ENCODE measurements at places on chromosomes 5 and 9.

DNA sequence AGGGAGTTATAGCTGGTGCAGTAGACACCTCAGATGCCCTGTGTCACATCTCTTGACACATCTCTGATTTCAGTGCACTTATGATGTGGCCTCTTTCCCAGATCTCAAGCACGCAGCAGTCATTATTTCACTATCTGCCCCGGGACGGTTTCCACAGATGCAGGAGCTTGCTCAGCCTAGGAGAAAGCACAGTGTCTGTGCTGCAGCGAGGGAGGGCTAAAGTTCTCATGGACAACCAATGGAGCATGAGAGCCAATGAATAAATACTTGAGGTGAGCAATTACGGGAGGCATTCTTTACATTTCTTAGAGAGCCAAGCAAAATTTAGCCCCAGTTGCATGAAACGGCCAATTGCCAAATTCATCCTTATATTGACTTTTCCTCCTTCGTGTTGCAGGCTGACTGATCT, 7.4 kb upstream of the MOB3B start:
- no peak overlapping the region for H3K27ac ChIP-seq
- no peak for DNase-seq
- no peaks in the 10 kb centered on the region for H3K27me3 ChIP-seq

- peaks cover 35% of the 10 kb centered on the region for H3K4me1 ChIP-seq
- H3K4me3 ChIP-seq = no peak overlapping the region
- DNase-seq = no peak
- H3K27me3 ChIP-seq = no peaks in the 10 kb centered on the region
- no peaks in the 10 kb centered on the region for H3K36me3 ChIP-seq
These were observed 6.3 kb downstream of the PDE6A start for GRCh38 chr5:149938279-149938678.

DNA sequence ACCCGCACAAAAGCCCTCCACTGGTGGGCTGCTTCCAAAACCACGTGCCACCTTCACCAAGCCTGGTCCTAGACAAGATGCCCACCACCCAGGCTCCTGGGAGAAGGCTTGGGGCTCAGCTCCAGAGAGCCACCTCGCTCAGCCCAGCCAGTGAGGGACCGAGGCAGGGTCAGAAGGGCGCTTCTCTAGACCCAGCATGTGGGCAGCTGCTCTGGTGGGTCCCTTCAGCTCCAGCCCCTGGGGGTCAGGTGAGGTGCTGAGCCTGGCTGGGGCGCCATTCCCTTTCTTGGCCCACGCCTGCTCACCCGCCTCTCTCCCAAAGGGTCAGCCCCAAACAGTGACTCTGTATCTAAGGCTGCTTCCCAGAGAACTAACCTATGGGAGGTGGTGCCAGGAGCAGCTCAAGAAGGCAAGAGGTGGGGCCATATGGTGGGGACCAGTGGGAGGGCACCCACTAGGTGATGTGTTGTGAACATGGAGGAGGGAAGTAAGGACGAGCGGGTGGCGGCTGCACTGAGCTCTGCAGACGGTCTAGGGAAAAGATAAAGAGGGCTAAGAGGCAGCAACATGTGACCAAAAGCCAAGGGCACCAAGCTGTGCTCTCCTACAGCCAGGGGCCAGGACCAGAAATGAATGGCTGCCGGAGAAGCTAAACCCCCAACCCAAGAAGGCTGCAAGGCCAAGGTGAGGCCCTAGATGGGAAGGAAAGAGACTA, 79.3 kb downstream of the CAMSAP1 start:
- DNase-seq = peak; percentile 21
- H3K4me1 ChIP-seq = no peaks in the 10 kb centered on the region

GRCh38 chr5:15502208-15502607, 2.2 kb downstream of the FBXL7 start:
- peak overlapping the region; percentile 85 for H3K27ac ChIP-seq
- H3K4me3 ChIP-seq = peak overlapping the region; percentile 84
- H3K4me1 ChIP-seq = peaks cover 21% of the 10 kb centered on the region
- no peaks in the 10 kb centered on the region for H3K36me3 ChIP-seq
- peaks cover 3% of the 10 kb centered on the region for H3K27me3 ChIP-seq

DNA sequence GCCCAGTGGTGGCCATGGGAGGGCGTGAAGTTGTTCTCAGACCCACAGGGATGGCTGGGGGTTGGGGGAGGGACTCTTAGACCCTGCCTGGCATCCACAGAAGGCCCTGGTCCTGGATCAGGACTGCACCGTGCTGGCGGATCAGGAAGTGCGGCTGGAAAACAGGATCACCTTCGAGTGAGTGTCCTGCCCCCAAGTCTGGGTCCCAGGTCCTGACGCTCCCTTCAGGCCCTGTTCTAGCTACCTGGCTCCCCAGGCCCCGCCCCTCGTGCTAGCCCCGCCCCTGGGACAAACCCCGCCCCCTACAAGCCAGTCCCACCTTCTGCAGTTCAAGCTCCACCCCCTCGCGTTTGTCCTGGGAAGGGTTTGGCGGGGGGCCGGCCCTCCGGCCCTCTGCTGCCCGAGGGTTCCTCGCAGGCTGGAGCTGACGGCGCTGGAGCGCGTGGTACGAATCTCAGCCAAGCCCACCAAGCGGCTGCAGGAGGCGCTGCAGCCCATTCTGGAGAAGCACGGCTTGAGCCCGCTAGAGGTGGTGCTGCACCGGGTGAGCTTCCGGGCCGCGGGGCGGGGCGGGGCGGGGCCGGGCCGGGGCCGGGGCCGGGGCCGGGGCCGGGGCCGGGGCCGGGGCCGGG, 12.9 kb downstream of the RGS14 start:
- DNase-seq = peak; percentile 99
- peaks cover 6% of the 10 kb centered on the region for H3K27me3 ChIP-seq
- H3K36me3 ChIP-seq = no peaks in the 10 kb centered on the region
- H3K4me1 ChIP-seq = peaks cover 7% of the 10 kb centered on the region
- peak overlapping the region; percentile 73 for H3K4me3 ChIP-seq

DNA sequence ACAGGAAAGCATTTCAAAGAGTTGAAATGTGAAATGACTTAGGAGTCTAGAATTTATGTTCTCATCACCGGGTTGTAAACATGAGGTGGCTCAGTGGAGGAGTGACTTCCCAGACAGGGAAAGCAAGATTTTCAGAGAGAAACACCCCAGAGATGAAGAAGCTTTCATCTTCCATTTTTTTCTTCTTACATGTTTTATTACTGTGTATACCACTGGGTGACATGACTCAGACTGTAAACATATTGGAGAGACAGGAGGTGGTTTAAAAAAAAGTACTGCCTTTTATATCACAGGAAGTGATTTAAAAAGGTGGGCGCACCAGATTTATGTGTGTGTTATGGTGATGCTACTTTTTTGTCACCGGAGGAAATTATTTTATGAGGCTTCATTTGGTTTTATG, 209.1 kb upstream of the TUT7 start:
- H3K27ac ChIP-seq = no peak overlapping the region
- peaks cover 7% of the 10 kb centered on the region for H3K4me1 ChIP-seq
- DNase-seq = no peak
- no peaks in the 10 kb centered on the region for H3K36me3 ChIP-seq
- no peak overlapping the region for H3K4me3 ChIP-seq

- H3K4me3 ChIP-seq = no peak overlapping the region
- H3K27ac ChIP-seq = no peak overlapping the region
- no peak for DNase-seq
- peaks cover 30% of the 10 kb centered on the region for H3K4me1 ChIP-seq
- H3K36me3 ChIP-seq = no peaks in the 10 kb centered on the region
These were observed 50.8 kb downstream of the ADAMTS12 start for GRCh38 chr5:33840927-33841547.

- peaks cover 6% of the 10 kb centered on the region for H3K27me3 ChIP-seq
- no peak for DNase-seq
- no peak overlapping the region for H3K27ac ChIP-seq
These were observed 27.3 kb downstream of the NME5 start for GRCh38 chr5:138111937-138112336.

DNA sequence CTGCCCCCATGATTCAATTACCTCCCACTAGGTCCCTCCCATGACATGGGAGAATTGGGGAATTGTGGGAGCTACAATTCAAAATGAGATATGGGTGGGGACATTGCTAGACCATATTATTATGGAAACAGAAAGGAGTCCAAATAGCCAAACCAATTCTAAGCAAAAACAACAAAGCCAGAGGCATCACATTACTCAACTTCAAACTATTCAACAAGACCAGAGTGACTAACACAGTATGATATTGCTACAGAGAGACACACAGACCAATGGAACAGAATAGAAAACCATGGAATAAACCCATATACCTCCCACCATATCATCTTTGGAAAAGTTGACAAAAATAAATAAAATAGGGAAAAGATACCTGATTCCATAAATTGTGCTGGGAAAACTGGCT, 710.5 kb upstream of the CDH9 start:
- H3K27me3 ChIP-seq = no peaks in the 10 kb centered on the region
- no peaks in the 10 kb centered on the region for H3K4me1 ChIP-seq
- no peak overlapping the region for H3K27ac ChIP-seq
- H3K4me3 ChIP-seq = no peak overlapping the region
- no peak for DNase-seq
- no peaks in the 10 kb centered on the region for H3K36me3 ChIP-seq

- H3K27me3 ChIP-seq = no peaks in the 10 kb centered on the region
- DNase-seq = no peak
- no peak overlapping the region for H3K4me3 ChIP-seq
- H3K36me3 ChIP-seq = no peaks in the 10 kb centered on the region
These were observed 252.1 kb downstream of the CRB2 start for GRCh38 chr9:123608104-123608503.

- H3K36me3 ChIP-seq = peaks cover 10% of the 10 kb centered on the region
- H3K27me3 ChIP-seq = no peaks in the 10 kb centered on the region
These were observed 34.0 kb downstream of the ADAM19 start for GRCh38 chr5:157541447-157542118.

- peak; percentile 67 for DNase-seq
- no peaks in the 10 kb centered on the region for H3K4me1 ChIP-seq
- H3K27me3 ChIP-seq = no peaks in the 10 kb centered on the region
- no peak overlapping the region for H3K4me3 ChIP-seq
- no peaks in the 10 kb centered on the region for H3K36me3 ChIP-seq
- no peak overlapping the region for H3K27ac ChIP-seq
These were observed 430.9 kb downstream of the DMAC1 start for GRCh38 chr9:7368410-7369292.

DNA sequence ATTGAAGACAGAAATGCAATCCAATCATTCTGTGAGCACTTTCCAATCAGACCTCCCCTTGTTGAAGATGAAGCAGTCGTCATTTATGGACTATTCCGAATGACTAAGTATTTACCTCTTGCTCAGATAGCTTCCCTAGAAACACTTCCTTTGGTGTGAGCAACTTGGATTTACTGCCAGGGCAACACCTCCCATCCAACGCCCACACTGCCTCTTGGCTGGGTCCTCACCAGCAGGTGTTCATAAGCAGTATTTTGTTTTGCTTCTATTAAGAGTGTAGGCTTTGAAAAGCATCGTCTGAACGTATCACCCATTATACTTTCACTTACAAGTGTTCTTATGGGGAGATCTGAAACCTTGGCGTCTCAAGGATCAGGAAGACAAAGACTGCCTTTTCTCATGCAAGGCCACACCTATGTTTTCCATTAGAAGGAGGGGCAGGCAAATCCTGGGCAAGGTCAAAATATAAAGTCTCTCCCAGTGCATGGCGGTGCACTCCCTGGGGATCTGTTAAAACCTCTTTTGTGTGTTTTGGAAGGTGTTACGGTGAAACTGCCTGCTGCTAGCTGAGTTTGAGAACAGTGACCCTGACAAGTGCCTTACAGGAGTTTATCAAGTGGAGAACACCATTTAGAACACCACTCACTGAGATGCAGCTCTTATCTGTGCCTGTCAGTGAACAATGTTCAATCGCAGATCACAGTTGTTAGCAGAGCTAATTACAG, 10.6 kb upstream of the MARCHF3 start:
- DNase-seq = no peak
- H3K4me3 ChIP-seq = peak overlapping the region; percentile 2
- no peaks in the 10 kb centered on the region for H3K27me3 ChIP-seq
- peaks cover 14% of the 10 kb centered on the region for H3K4me1 ChIP-seq

GRCh38 chr5:1833264-1834021, 32.2 kb downstream of the NDUFS6 start:
- H3K4me3 ChIP-seq = no peak overlapping the region
- no peaks in the 10 kb centered on the region for H3K36me3 ChIP-seq
- peaks cover 34% of the 10 kb centered on the region for H3K27me3 ChIP-seq
- H3K4me1 ChIP-seq = no peaks in the 10 kb centered on the region
- peak; percentile 71 for DNase-seq

DNA sequence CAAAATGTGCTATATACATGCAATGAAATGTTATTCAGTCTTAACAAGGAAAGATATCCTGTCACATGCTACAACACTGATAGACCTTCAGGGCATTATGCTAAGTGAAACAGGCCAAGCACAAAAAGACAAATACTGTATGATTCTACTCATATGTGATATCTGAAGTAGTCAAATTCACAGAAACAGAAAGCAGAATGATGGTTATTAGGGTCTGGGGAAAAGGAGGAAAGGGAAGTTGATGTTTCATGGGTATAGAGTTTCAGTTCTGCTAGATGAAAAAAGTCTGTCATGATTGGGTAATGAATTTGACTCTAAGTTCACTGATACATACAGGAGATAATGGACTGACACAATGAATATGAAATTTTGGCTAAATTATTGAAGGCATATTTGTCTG, 11.2 kb upstream of the RIC1 start:
- H3K27me3 ChIP-seq = no peaks in the 10 kb centered on the region
- no peaks in the 10 kb centered on the region for H3K36me3 ChIP-seq
- DNase-seq = no peak

GRCh38 chr5:39352951-39353350, 11.3 kb downstream of the C9 start:
- no peak overlapping the region for H3K4me3 ChIP-seq
- no peak overlapping the region for H3K27ac ChIP-seq
- H3K27me3 ChIP-seq = peaks cover 5% of the 10 kb centered on the region
- no peaks in the 10 kb centered on the region for H3K36me3 ChIP-seq
